ENCODE measurements at places on chromosomes 12 and 14.

DNA sequence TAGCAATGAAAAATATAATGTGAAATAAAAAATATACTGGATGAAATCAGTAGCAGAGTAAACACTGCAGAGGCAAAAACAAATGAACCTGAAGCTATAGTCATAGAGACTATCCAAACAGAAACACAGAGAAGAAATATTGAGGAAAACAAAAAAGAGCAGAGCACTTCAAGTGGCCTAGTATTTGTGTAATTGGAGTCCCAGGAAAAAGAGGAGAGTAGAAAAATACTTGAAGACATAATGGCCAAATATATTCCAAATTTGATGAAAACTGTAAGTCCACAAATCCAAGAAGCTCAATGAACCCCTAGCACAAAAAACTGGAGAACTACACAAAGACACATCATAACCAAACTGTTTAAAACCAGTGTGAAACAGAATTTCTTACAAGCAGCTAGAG lies 37.2 kb upstream of the CTDSP2 start:
- DNase-seq: no peak

GRCh38 chr12:88122666-88123065 lies 19.2 kb downstream of the CEP290 start:
- no peak for DNase-seq

DNA sequence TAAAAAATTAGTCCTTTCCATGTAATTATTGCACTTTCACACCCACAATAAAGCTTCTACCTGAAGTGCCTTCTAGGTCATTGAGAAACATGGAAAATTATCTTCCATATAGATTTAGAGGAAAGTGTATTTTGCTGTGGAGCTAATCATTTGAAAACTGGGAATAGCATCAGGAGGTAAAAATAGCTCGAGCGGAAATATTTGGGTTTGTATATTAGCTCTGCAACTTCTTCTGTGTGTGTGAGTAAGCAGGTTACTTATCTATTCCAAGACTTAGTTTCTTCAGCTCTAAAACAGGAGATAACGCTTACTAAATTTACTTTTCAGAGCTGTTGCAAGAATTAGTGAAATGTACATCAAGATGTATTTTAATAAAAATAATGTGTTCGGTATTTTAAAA lies 95.0 kb upstream of the MON2 start:
- no peak for DNase-seq

DNA sequence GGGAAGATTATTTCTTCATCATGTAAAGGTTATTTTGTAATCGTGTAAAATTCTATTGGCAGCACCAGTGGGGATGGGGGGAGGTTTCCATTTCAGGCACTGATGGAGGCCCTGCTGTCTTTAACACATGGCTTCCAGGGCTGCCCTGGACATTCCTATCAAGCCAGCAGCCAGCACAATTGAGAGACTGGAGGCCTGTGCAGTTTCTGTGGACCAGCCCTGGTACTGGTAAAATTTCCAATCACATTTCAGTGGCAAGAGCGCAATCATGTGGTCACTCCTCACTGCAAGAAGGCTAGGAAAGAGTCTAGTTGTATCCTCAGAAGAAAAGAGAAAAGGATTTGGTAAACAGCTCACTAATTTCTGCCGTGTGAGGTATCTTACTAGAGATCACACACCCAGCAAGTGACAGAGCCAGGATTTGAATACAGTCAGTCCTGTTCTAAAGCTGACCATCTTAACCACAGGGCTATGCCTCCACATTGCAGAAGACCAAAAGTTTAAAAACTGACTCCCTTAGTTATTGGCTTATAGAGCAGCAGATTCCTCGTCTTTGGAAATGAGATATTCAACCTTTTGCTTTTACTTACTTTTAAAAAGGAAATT lies 179.4 kb upstream of the ARHGAP5 start:
- DNase-seq: no peak

- no peak for DNase-seq
Observed at GRCh38 chr12:122872815-122873361, 23.0 kb downstream of the VPS37B start.
